Liver (tissue), 10 donors: ENCODE measurements at places on chromosomes 7 and 10.

DNA sequence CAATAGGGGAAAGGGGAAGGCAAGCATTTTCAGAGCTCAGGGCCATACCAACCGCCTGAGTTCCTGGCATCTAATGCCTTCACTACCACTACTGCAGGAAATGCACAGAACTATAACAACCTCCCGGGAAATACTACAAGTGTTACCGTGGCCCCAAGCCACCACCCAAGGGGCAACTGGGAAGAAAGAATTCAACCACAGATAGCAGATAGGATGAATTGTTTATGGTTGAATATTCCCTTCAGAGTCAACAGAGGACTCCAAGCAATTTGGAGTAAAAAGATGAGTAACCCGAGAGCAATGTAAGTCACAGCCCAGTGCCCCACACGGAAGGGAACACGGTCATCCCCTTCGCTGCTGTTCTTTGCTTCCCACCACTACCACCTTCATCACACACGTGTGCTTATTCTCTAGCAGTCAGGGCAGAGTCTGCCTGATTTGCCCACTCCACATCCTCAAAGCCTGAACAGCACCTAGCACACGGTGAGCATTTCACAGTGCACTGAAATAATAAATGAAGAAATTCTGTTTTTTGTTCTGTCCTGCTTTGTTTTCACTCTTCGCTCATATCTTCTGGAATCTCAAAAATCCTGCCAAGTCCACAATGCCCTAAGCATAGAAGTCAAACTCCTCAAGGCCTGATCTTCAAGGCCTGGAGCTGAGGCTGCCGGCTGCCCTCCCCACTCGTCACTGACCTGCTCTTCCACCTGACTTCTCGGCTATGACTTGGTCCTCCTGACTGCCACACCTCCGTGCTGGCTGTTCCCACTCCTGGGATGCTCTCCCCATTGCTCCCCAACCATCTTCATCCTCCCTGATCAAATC lies 221.1 kb downstream of the KCNMA1 start:
- no peak for DNase-seq

GRCh38 chr10:24929056-24929544 lies 23.3 kb downstream of the PRTFDC1 start:
- DNase-seq, result no peak

- DNase-seq, result no peak
Measured at GRCh38 chr10:104750291-104750690, 109.2 kb downstream of the SORCS3 start.

DNA sequence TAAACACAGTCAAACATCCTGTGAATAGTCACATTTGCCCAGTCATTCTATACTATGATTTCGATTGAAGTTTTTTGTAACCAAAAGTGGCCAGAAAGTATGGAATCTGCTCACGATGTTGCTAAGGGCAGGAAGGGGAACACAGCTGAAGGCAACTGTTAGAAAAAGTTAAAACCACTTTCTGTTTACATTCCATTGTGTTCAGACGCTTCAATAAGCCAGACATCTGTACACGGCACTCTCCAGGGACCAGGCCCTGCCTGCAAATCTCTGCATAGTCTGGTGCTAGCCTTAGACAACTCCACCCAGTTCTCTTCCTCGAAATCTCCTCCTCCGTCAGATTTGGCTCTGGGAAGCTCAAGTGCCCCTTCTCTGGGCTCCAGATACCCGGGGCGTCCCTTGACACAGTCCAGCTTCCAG lies 17.1 kb upstream of the TMEM120A start:
- no peak for DNase-seq

DNA sequence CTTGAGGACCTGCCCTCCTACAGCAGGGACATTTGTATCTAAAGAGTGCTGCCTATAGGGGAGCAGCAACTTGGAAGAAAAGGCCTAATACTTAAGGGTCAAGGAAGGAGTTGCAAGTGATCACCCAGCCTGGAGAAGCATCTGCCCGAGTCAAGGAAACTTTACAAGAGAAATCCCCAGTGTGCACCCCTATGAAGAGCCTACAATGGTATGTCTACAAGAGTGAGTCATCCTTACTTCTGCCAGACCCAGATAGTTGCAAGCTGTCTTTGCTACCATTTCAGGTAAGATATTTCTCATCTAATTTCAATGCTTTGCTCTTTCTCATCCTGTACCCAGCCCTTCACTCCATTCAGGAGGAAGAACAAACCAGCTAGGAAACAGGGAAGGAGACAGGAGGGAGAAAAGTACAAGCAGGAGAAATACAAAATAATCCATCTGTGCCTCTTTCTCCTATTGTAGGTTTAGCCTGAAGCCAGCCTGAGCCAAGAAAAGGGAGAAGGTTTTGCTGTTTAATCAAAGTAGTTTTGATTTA lies 34.4 kb upstream of the AGR3 start:
- no peak for DNase-seq

GRCh38 chr7:13262929-13263530 lies 575.6 kb downstream of the ARL4A start:
- no peak for DNase-seq

DNA sequence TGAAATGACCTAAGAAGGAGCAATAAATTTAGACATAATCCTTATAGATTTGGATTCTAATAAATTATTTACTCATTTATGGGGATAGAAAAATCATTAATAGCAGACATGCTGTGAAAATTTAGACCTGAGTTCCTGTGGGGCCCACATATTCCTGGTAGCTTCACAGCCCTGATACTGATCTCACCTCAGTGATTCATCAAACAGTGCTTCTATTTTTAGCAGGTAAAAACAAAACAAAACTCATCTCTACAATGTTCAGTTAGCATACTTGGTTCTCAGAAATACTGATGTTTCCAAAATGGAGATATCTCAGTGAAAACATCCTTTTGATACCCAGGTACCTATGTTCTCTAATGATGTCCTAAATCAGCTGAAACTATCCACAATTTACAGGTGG lies 841.1 kb upstream of the SORCS1 start:
- no peak for DNase-seq

GRCh38 chr7:144830024-144830785 lies 5.6 kb downstream of the TPK1 start:
- no peak for DNase-seq

DNA sequence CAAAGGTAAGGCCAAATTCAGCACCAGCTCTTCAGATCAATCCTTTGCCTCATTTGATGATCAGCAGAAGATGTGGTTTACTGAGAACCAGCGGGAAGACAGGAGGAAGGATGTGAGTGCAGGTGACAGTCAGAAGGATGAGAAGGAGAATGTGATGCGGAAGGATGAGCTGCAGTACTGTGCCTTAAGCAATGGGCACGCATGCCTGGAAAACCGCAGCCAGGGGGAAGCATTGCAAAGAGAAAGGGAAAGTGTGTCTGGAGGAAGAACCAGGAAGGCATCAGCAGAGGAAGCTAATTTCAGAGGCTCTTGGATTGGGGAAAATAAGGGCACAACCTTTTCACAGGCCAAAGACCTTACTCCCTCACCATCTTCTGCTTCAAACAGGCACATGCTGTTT lies 25.7 kb downstream of the C10orf71 start:
- DNase-seq, result no peak

- DNase-seq, result no peak
Measured at GRCh38 chr7:108189733-108190388, 59.7 kb upstream of the LAMB4 start.

DNA sequence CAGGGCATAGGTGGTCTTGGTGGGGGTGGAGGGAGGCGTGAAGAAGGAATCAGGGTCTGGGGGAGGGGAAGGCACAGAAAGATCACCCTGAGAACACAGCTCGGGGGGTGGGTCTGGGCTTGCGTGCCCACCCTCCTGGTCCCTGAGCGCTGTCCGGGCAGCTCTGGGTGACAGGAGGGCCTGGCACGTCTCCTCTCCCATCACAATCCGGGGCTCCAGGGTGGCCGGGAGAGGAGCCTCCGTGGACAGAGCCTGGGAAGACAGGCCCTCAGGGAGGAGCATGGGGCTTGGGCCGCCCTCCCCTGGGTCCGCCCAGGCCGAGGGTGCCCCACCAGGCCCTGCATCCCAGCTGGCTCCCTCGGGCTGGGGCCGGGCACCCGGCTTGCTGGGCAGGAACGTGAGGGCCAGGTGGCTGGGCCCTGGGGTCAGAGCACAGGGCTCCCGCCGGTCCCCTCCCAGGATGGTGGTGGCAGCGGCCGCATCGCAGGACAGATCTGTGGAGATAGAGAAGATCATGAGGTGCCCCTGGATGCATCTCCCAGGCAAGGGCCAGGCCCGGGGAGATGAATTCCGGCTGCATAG lies 3.1 kb downstream of the NACAD start:
- no peak for DNase-seq

DNA sequence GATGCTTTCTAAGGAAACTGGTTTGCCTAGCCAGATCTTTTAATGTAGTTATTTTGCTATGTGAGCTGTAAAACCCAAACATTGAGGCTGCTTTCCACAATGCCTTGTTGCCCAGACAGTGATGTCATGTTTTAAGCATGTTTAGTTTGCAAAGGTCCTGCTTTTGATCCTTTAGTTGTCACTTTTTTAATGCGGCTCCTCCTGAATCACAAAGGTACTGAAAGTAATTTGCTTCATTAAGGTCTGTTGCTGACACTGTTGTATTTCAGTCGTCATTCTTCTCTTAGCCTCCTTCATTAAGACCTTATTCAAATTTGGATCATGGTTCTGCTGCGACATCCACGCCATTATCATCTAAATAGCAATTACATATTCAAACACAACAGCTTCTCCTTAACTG lies 10.6 kb downstream of the RPA3 start:
- no peak for DNase-seq
